ENCODE measurements at places on chromosomes 11 and 22.

DNA sequence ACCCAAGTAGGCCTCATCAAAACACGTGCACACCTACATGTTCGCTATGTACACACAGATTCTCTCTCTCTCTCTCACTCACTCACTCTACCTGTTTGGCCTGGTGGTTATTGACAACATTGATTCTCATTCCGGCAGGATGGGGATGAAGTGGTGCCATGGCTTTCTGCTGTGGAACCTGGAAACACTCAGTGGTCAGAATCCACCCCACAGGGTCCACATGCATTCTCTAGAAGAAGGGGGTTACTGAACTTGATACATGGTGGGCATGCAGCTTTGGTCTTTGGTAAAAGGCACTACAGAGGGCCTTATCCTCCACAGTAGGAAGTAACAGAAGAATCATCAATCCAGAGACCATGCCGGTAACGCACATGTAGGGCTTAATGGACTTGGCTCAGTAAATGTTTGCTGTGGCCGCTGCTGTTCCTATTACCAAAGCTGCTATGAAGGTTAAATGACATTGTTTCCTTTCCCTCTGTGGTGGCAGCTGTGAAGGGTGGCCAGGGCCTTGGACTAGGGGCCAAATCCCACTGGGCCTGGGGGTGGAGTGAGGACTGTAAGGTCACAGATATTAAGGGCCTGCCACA, 12.7 kb downstream of the POLDIP3 start:
- no peak for DNase-seq

GRCh38 chr11:130408401-130408890, 20.0 kb downstream of the ADAMTS8 start:
- DNase-seq: no peak

DNA sequence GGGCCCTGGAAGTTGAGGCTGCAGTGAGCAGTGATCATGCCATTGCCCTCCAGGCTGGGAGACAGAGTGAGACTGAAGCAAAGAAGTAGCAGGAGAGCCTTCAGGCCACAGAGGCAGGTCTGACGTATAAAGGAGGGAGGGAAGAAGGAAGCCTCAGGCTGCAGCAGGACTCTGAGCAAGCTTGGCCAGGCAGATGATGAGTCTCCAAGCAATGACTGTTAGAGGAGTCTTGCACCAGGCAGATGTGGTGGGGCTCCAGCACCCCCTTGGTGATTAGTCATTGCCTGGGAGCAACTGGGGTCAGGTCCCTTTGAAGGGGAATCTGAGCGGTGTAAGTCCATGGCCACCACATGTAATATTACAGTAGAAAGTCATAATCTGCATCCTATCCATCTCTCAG, 36.6 kb upstream of the NFAM1 start:
- no peak for DNase-seq

DNA sequence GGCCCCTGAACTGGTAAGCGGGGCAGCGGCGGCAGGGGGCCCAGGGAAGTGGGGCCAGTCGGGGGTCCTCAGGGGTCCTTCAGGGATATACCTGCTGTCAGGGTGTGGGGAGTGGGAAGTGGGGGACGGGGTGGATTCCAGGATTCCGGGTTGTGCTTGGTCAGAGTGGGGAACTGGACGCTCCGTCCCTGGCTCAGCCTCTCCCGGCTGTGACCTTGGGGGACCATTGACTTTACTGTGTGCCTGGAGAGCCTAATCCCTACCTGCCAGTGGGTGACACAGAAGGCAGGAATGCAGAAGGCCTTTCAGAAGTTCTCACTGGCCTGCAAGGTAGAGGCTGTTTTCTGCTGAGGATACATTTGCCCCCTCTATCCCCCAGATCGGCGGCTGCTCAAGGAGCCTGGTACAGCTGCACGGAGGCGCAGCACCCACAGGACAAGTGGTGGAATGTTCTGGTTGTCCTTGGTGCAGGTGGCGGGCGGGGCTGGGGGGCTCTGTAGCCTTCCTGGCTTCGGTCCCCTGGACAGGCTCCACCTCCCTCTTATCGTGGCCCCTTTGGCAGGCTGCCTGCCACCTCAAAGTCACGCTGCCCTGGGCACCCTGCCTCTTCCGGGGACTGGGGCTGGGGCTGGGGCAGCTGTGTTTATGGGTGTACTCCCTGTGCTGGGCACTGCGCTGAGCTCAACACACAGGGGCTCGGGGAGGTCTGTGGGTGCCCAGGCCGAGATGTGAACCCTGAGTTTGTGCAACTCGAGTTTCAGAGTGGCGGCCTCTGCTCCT, 18.4 kb downstream of the KCNQ1 start:
- peak; percentile 91 for DNase-seq
